ENCODE measurements at places on chromosomes 1 and 21.

DNA sequence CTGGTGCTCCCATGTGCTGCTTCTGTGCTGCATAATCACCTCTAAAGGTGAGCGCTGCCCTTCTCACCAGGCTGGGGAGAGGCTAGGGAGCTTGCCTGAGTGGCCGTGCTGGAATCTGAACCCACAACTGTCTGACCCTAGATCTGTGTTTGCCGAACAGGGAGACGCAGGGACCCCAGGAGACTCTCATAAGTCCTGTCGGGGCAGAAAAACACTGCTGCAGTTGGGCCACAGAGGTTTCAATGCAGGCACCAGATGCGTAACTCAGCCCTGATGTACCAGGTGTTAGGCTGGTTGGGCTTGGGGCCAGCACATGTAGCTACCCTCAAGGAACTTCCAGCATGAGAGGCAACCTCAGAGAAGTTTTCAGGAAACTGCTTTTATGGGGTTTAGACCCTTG is 49.5 kb upstream of the DMRTB1 start:
- DNase-seq = no peak

- DNase-seq = no peak
Measured at GRCh38 chr1:8031176-8031785, 5.2 kb upstream of the ERRFI1 start.

DNA sequence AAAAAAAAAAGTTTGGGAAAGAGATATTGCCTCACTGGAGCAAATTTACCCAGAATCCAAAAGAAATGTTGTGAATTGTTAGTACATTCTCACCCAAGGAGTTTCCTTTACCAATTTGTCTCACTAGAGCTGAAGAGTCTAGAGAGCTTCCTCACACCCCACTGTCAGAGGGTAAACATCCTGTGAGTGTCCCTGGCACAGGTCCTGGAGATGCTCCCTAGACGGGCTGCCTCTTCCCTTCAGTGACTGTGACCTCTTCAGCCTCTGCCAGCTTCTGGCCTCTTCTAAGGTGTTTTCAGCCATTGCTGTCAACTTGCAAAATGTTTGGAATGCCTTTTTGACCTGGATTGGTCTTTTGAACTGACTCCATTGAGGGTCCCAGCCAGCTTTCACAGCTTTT is 159.4 kb downstream of the DHRS3 start:
- no peak for DNase-seq

- no peak for DNase-seq
Measured at GRCh38 chr21:26933448-26933847, 33.4 kb downstream of the ADAMTS5 start.

GRCh38 chr1:57165546-57165945 is 199.7 kb upstream of the C8B start:
- DNase-seq = no peak

GRCh38 chr1:192609110-192610079 is 26.6 kb upstream of the RGS13 start:
- no peak for DNase-seq

DNA sequence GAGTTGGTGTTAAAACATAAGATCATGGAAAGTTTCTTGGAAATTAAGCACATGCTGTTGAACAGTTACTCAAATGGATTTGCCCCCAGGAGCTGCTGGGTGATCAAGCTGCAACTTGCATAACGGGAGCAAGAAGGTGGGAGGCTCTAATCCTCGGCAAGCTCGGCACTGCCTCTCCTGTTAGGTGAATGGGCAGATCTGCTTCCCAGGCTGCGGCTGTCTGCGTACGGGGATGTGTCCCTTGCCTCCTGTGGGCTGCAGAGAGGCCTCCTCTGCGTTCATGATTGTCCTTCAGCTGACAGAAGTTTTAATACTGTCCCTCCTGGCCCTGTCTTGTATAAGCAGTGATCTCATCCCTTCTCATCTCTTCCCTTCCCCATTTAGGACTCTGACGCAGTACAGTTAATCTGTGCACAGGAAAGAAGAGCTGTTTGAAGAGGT is 36.7 kb downstream of the ATP1A1 start:
- no peak for DNase-seq

GRCh38 chr1:175499595-175500382 is 243.6 kb downstream of the TNR start:
- no peak for DNase-seq

DNA sequence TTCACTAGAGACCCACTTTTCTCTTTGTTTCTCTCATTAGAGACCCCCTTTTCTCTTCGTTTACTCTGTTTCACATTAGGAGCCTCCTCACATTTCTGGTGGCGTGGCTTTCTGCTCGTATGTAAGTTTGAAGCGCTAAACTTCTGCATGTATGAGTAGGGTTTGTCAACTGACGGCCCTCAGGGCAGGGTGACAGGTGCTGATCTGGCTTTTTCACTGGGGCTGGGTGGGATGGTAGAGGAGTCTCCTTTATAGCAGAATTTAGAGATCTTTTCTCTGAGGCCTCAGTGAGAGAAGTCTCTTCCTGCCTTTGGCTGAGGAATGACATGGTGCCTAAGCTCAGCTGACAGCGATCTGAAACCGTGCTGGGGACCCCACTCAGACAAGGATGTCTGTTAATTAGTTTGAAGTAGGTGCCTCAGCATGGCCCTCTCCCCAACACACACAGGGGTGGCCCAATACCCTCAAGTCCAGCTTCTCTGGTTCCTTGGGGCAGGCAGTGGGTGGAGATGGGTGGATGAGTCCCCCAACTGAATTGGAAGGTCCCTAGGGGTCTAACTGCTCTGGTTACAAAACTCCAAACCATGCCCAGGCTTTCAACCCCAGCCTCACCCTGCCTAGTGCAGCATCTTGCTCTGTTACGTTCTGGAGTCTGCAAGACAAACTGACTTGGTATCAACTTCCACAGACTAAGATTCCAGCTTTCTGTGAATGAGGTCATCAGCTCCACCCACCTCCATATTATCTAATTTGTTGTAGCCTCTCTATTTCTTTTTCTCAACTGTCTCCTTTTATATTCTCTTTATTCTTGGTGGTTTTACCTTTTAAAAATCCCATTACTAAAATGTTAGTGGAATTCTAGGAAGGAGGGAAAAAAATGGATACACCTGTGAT is 3.2 kb downstream of the SLC1A7 start:
- DNase-seq = no peak

DNA sequence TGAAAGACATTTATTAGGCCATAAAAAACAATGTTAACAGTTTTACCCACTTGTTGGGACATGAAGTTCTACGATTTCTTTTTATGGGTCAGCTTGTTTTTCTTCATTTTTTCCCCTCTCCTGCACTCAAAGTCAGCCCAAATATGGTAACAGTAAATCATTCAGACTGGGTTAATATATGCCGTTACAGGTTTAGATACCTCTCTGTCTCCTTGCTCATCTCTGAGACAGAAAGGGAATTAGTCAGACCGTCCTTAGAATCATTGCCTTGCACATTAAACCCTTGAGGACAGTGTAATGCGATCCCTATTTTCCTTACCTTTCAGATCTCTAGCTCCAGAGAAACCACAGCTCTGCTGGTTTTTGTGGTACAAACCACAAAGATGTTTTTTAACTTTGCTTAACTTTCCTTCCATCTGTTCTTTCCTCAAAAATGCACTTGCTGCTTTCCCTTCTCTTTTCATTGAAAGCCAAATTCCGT is 613.3 kb downstream of the PLPP3 start:
- DNase-seq = no peak

DNA sequence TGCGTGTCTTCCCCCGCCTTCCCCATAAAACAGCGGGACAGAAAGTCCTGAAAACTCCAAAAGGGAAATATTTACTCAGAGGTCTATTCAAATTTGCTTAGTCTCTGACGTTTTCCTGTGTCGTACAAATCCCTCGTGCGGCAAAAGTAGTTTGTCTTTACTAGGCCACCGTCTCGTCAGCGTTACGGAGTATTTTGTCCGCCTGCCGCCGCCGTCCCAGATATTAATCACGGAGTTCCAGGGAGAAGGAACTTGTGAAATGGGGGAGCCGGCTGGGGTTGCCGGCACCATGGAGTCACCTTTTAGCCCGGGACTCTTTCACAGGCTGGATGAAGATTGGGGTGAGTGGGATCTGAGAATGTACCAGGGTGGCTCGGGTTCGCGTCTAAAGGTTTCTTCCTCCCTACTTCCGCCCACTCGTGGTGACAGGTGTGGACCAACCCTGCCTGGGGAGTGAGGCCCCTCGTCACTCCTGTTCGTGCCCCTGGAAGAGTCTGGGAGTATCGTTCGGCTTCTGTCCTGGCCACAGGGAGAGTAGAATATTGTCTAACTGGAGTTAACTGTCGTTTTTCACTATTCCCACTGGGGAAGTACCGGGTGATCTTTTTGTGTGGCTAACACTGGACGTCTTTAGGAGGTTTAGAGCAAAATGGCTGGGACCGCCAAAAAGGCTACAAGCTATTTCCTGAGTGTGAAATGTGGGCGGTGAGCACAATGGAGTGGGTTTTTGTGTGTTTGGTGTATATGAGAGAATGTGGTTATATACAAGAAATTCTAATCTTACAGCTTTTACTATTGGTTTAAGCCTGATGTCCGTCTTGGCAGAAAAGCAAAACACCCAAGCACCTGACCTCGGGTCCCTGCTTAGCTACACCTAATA is at the start of gene ATF6:
Gene ATF6, plus strand, starts transcription at position 219 of the 880 bp plus-strand sequence. Its CDS starts 41 bp downstream, at position 260.
- peak; percentile 71 for DNase-seq

- DNase-seq = no peak
Measured at GRCh38 chr1:160048335-160048734, 16.5 kb upstream of the PIGM start.

- DNase-seq = no peak
Measured at GRCh38 chr1:230739564-230740290, 7.5 kb upstream of the CAPN9 start.

DNA sequence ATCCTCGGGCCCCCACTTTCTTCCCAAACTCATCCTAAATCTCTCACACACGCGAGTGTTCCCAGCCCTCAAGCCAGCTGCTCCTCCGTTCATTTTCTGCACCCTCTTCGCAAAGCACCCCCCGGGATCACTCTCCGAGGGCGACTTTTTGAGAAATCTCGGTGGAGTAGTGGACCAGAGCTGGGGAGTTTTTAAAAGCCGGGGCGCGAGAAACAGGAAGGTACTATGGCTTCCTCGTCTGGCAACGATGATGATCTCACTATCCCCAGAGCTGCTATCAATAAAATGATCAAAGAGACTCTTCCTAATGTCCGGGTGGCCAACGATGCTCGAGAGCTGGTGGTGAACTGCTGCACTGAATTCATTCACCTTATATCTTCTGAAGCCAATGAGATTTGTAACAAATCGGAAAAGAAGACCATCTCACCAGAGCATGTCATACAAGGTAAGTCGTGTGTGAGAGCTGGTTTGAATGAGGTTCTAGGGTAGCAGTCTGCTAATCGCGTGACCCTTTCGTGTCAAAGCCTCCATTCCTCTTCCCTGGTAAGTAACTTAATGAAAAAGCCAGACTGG is 800 bp downstream of the DR1 start:
- DNase-seq = no peak

- no peak for DNase-seq
Measured at GRCh38 chr1:184693011-184693410, 61.6 kb downstream of the EDEM3 start.

DNA sequence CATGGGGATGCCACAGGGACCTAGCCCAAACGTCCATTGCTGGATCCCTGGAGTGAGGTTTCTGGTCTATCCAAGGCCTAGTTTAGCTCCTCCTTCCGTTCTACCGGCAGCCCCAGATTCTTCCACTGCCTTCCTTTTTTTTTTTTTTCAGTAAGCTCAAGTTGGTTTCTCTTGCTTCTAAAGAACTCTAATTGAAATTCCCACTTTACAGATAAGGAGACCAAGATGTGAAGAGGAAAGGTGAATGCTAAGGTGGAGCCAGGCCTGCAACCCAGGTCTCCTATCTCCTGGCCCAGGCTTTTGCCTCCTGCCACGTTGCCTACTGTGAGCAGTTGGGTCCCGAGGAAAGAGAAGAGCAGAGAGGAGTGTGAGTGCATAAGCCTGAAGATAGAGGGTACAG is 31.5 kb upstream of the CLIC4 start:
- no peak for DNase-seq

DNA sequence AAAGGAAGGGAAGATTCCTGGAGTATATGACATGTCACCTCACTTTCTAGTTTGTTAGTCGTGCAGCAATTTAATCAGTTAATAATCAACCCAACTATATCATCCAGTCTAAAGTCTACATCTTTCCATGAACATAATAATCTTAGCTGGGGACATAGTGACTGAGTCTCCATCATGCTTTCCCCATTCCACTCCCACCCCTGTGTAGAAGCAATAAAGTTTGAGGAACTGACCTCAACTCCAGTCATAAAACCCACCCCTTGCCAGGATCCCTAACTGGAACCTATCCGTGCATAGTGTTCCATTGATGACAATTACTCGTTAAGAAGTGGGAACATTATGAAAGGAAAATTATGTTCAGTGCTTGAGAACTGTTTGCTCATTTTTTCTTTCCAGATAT is 48.9 kb upstream of the MROH9 start:
- DNase-seq = no peak

GRCh38 chr1:6511056-6511455 is 19.6 kb upstream of the PLEKHG5 start:
- DNase-seq = no peak

GRCh38 chr21:38611277-38611676 is 113.0 kb upstream of the ERG start:
- DNase-seq = no peak

DNA sequence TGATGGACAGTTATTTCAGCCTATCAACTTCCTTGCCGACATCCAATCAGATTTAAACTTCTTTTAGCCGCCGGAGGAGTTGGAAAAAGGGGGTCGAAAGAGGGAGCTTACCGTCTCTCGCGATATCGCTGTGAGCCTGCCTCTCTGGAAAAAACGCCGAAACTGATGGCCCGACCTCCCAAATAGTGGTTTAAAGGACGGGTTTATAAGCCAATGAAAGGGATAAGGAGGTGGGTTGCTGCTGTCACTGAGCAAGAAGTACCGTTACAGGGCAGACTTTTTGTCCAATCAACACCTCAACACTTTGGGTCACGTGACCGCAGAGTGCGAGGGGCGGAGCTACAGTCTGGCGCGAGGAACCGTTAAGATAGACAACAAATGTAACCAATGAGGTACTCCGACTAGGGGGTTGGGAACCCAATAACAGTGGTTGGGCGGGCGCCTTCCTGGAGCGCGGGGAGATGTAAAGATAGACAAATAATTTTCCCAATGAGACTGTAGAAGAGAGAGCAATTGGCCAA is at the start of gene RBM15:
Gene RBM15, plus strand, starts transcription at position 492 of the 521 bp plus-strand sequence. Its CDS starts 29 bp downstream, at position 521.
- DNase-seq = peak; percentile 94

DNA sequence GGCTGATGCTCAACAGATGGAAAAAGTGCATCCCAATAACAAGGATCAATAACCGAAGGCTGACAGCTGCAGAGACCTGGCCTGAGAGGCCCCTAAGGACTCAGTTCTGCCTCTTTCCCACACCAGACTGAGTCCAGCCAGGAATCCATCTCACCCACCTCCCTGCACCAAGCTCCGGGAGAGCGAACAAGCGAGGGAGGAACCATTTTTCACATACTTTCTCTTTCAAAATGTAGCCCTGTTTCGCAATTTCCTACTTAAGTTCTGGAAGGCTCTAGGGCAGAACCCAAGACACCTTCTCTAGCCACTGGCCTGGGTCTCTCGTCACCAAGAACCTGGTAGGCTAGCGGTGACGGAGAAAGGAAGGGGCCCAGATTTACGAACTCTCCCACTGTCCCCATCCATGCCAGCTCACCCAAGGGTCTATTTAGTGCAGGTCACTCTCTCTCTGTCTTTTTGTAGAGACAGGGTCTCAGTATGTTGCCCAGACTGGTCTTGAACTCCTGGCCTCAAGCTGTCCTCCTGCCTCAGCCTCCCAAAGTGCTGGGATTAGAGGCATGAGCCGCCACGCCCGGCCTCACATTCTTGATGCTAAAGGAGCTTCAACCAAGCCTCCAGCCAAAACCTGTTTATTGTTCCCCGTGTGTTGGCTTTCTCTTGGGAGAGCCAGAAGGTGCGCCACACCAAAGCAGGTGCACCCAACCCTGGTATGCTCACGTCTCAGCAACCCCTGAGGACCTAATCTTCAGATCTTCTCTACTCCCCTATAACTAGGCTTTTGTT is 10.9 kb upstream of the GNL2 start:
- no peak for DNase-seq

- no peak for DNase-seq
Measured at GRCh38 chr1:204409123-204409522, 2.5 kb downstream of the PPP1R15B start.

All from nephron progenitor cell (in vitro differentiated cells).